ENCODE measurements at places on chromosomes 5 and 9.

DNA sequence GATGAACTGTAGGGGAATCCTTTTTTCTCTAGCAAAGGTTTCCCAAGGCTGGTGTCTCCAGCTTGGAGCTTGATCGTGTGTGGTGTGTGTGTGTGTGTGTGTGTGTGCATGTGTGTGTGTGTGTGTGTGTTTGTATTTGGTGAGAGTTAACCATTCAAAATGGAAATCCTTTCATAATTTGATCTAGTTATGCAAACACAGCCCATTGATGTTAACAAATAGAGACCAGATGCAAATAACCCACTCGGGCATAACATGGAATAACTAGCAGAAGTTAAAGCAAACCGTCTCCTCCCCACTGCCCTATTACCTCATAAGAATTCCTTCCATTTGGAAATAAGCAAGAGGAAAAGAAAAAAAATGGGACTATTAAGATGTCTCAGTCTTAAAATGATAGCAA lies 24.9 kb upstream of the ZSWIM6 start:
- no peak for DNase-seq

GRCh38 chr9:70479880-70480291 lies 65.4 kb upstream of the KLF9 start:
- no peak for DNase-seq

DNA sequence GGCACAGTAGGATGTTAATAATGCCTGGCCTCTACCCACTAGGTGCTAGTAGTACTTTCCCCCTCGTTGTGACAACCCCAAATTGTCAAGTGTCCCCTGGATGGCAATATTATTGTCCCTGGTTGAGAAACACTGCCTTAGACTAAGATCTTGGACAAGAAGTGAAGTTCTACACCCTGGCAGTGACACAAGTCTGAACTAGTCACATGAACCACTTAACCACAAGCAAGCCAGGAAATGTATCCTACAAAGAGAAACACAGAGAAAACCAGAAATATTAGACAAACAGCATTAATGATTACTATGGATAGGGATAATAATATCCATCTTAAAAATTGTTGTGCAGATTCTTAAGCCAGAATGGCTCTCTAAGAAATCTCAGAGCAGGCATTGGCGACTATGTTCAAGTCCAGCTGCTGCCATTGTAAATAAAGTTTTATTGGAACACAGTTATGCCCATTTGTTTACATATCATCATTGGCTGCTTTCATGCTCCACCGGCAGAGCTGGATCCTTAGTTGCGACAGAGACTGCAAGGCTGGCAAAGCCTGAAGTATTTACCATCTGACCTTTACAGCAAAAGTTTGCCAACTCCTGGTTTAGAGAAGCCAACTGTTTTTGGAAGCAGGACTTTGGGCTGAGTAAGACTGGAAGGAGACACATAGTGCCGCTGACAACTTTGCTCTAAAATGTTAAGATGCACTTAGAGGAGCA lies 80.8 kb downstream of the NTRK2 start:
- DNase-seq: peak; percentile 38

DNA sequence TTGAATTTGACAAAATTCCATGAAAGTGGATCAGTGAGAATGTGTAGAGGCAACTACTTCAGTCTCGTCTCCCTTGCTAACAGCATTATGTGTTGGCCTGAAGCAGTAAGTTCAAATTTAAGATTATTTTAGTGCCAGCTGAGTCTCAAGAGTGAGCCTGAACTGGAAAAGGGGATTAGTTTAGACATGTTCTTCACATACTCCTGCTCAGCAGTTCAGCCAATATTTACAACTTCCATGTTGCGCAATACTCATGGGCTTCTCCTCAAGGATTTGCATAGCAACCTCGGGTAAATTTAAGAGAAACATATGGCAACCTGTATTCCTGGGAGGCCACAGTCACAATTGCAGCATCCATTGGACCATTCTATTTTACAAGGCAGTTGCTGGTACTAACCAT lies 553.8 kb downstream of the PTPRD start:
- DNase-seq: peak; percentile 4

- DNase-seq: no peak
Observed at GRCh38 chr5:168752416-168753190, 173.4 kb upstream of the PANK3 start.

DNA sequence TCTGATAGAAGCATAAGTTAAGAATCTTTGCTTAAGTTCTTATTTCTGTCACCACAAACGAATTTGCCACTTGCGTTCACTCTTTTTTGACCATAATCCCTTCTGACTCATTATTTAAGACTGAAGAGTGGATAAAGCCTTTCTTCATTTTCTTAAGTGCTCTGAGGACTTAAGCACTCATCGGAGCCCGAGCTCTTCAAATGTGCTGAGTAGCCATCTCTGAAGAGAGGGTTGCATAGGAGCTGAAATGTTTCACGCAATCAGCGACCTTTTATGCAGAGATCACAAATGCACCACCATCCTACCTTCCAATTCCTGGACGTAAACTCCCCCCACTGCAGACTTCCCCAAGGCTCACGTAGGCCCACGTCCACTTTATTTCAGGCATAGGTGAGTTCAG lies 699.2 kb downstream of the IRX1 start:
- DNase-seq: no peak

DNA sequence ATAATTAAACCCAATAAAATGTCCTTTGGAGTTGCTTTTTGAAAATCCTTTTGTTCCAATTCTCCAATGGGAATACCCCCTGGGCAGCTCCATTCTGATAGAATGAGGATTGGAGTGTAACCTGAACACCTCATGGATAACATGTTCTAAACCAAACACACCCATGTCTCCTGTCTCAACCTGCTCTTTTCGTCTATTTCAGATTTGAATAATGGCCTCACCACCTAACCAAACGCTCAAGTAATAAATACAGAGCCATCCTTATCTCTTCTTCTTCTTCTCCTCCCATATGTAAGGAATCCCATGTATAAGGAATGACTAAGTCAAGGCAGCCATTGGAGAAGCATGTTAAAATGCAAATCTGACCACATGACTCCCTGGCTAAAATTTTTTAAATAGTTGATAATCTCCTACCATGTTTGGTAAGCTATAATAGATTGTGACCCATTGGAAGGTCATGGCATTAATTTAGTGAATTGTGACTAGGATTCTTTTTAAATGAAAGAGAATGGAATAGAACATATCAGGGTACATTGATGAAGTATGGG lies 26.0 kb downstream of the ELL2 start:
- no peak for DNase-seq

DNA sequence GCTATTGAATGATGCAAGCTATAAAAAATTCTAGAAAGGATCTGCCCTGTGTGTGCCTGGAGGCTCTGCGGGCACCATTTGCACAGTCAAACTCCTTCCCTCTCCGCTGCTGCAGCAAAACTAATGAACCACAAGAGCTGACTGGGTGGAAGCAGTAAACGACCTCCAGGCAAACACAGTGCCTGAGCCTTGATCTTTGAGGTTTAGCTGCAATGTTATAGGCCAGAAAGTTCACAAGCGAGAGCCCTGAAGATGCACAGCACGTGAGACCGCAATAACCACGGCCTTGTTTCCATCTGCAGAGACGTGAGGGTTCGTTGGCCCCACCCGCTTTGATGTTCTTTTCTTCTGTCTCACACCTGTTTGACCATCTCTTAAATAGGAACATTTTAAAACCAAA lies 69.2 kb upstream of the S1PR3 start:
- no peak for DNase-seq

DNA sequence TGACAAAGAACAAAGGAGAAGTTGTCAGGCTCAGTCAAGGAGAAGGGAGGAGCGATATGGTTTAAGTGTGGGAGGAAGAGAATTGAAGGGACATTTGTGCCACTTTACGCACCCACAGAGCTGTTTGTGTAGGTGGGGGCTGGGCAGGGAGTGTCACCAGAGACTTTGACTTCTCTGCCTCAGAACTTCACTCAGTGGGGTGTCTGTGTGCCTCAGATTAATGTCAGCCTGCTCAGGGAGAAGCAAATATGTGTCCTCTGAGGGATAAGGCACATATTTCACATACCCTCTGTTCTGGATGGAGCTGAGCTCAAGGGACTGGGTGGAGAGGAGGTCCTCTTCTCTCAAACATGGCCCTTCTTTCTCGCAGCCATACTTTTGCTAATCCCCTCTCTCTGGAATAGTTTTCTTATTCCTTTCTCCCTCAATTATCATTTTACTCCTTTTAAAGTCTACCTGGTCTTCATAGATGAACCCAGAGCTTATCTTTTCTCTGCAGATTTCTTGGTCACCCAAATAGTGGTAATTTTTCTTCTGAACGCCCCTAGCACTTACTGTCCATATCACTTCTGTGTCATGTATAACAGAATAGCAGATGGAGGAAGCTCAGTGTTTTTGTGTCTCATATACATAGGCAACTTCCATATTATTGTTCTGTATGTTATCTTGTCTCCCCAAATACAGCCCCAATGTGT lies 77.0 kb downstream of the IQGAP2 start:
- no peak for DNase-seq

- DNase-seq: no peak
Observed at GRCh38 chr9:68947015-68947414, 66.9 kb downstream of the PRKACG start.

GRCh38 chr9:20041697-20042081 lies 252.9 kb upstream of the SLC24A2 start:
- no peak for DNase-seq

- DNase-seq: peak; percentile 62
Observed at GRCh38 chr5:172730981-172731679, 39.9 kb downstream of the DUSP1 start.

- DNase-seq: no peak
Observed at GRCh38 chr5:61293071-61293470, 39.0 kb upstream of the ZSWIM6 start.

DNA sequence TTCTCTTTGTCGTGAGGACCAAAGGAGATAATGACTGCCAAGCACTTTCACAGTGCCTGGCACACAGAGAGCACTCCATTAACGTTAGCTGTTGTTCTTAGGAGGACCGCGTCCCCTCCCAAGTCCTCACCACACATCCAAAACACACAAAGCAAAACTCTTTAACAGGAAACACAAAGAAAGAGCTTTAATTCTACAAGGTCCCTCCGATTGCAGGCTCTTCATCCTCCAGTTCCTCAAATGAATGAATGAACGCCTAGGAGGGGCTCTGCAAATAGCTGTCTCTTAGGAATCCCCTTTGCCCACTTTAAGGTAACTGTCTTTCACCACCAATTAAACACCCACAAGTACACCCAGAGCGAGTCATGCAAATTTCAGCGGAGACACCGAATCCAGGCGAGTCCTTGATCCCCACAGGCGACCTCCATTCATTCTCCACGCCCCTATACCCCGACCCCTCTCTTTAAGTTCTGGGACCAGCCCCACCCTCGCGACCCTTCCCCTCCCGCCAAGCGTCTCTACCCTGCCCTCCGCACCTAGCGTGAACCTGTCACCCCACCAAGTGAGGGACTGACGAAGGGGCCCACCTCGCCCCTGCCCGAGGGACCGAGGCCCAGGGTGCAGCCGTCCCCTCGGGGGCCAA lies 644 bp downstream of the TSC1 start:
- DNase-seq: no peak

DNA sequence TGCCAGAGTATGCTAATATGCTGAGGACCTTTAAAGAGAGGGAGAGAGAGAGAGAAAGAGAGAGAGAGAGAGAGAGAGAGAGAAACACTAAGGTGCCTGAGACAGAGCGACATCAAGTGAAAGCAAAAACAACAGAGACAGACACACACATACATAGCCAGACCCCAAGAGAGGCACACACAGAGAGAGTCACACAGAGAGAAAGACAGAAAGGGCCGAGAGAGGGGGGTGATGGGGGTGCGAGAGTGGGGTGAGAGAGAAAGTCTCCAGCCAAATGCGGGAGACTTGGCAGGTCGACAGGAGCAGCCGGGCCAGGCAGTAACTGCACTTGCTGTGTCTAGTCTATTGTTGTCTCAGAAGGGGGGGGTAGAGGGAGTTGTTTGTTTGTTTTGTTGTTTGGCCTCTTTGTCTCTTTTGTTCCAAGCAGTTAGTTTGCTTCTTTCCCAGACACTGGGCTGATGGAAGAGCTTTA lies 30.1 kb upstream of the NFIB start:
- DNase-seq: no peak

DNA sequence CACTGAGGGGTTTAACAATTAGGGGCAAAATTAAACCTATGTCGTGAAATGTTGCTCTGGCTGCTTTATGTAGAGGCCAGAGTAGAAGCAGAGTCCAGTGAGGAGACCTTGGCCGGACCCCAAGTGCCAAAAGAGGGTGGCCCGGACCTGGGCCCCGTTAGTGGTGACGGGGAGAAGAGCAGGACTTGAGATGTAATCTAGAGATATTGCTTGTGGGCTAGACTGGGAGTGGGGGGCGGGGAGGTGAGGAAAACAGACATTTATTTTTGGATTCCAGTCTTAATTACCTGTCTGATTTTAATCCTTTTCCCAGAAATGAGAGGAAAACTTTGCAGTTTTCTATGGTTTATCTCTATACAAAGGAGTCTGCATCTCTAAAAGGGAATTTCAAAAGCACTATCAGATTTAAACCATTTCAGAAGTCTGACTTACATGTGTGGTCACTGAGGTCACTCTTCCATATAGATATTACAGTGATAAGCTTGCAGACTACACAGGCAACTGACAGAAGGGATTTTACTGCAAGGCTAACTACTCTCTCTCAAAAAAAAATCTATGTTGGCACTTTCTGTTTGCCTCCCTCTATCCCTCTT lies 108.1 kb downstream of the MED27 start:
- no peak for DNase-seq

DNA sequence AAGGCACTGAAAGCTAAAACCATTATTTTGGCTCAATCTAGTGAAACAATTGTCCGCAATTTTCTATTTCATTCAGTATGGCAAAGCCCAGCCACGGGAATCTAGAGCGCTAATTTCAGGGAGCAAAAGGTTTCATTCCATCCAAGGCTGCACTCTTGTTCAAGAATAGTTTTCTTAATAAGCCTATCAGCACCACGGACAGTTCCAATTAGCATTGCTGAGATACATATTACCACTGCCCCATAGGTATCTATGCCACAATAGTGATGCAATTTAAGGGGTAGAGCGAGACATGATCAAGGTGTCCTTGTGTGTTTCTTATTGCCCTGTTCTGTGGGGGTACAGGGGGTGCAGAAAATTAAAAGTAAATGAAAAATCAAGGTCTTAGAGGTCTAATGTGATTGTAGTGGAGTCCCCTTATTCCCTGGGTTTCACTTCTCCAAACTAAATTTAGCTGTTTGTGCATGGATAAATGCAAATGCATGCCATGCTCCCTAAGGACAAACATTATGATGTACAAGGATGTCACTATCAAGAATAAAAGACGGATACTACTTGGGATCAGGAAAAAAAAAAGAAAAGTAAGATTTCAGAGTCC lies 45.5 kb downstream of the SPOCK1 start:
- DNase-seq: peak; percentile 32

GRCh38 chr5:41670216-41670615 lies 159.8 kb upstream of the PLCXD3 start:
- DNase-seq: no peak

GRCh38 chr5:142735323-142736246 lies 34.6 kb upstream of the ARHGAP26 start:
- DNase-seq: no peak

- peak; percentile 83 for DNase-seq
Observed at GRCh38 chr5:38807570-38808483, 38.0 kb upstream of the OSMR start.

GRCh38 chr5:157651623-157652376 lies 438 bp downstream of the SOX30 start:
- no peak for DNase-seq

GRCh38 chr5:149796030-149796429 lies 65.9 kb downstream of the PPARGC1B start:
- peak; percentile 51 for DNase-seq
